ENCODE measurements at places on chromosomes 2 and 18. TPM values are rescaled to one million over a fixed set of nuclear protein-coding genes. Genes with fewer than 3 reads are reported as not detected.

GRCh38 chr2:137123226-137123625 is 357.9 kb downstream of the THSD7B start:
- no peak for DNase-seq

EGR4 gene
- not detected for polyA plus RNA-seq

GREB1L gene
- 11.7 TPM for polyA plus RNA-seq

FER1L5 gene
- 2.7 TPM for polyA plus RNA-seq

LCT gene
- not detected for polyA plus RNA-seq

DNA sequence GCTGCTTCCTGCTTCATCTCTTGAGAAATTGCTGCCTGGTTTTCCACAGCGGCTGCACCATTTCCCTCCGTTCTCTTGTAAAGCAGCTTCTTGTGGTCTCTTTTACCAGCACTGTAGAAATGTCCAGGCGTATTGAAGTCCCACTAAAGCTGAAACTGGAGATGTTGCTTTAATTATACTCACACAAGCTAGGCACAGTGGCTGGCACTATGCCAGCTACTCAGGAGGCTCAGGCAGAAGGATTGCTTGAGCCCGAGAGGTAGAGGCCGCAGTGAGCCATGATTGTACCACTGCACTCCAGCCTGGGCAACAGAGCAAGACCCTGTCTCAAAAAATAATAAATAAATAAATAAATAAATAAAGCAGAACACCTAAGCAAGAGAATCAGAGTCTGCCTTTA is 19.2 kb upstream of the ATP9B start:
- DNase-seq: no peak

TSGA10 gene
- polyA plus RNA-seq: 3.9 TPM

DNA sequence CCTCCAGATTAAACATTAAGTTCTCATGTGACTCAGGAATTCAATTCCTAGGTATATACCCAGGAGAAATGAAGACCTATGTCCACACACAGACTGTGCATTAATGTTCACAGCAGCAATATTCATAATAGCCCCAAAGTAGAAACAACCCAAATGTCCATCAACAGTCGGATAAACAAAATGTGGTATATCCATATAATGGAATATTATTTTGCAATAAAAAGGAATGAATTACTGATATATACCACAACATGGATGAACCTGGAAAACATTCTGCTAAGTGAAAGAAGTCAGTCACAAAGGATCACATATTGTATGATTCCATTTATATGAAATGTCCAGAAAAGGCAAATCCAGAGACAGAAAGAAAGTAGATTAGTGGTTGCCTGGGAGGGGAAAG is 20.5 kb downstream of the PELI1 start:
- no peak for DNase-seq

DNA sequence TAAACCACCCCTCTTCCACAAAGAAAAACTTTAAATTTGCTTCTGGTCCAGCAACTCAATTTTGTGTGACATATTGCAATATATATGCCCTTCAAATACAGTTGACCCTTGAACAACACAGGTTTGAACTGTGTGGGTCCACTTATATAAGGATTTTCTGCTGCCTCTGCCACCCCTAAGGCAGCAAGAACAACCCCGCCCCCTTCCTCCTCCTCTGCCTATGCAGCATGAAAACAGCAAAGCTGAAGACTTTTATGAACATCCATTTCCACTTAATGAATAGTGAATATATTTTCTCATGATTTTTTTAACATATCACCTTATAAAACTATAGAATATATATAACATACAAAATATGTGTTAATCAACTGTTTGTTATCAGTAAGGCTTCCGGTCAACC is 58.3 kb downstream of the EML4 start:
- DNase-seq: no peak

DNA sequence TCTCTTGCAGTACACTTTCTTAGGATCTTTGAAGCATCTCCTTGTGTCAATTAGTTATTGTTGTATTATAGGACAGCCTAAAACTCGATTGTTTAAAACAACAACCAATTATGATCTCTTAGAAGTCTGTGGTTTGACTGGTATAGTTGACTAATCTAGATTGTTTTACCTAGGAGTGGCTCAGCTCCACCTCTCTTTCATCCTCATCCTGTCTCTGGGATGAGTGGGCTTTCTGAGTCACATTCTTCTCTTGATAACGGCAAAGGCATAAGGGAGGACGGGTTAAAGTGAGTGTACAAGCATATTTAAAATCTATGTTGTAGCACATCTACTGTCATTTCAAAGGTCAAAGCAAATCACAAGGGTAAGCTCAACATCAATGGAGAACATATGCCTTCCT is 102.3 kb upstream of the GULP1 start:
- DNase-seq: no peak

DNA sequence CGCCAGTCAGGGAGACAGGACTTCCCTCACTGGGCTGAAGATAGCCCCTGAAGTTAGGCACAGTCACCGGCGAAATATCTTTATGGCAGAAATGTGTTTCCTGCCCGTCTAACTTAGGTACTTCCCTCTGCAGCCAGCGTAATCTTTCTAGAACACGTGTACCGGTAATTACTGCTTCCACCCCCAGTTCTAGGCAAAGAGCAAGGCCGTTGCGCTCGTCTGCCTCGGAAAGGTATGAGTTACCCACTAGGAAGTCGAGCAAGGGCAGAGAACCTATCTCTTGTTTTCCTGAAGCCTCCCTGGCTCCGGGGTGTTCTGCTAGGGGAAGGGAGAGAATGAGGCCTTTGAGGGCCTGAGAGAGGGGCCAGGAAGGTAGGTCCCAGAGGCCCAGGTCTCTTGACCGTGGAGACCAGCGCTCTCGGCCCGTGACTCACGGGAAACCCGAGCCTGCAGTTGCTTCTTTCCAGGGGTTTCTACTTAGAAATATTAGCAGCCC is 70.0 kb downstream of the TWSG1 start:
- DNase-seq: no peak

- no peak for DNase-seq
Observed at GRCh38 chr2:187878112-187878511, 323.9 kb upstream of the TFPI start.

GRCh38 chr2:175930504-175930903 is 71.6 kb downstream of the LNPK start:
- DNase-seq: no peak

CCDC74B gene
- polyA plus RNA-seq: 0.79 TPM

GRCh38 chr18:23412351-23412964 is 40.6 kb upstream of the RIOK3 start:
- no peak for DNase-seq

DNA sequence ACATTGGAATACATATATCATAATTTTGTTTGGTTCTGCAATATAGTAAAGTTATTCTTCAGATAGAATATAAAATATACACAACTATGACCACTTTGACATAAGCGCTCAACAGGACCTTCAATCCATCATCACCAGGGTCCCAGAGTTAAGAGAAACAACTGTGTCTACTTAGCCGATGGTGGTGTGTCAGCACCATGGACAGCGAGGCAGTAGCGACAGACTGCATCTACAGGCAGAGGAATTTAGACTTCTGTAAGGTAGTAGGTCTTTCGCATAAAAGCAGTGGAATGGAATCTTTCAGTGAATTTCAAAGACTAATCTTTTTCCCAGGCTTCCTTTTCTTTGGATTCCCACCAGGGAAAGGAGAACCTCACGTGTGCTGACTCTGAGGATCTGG is 20.5 kb upstream of the LRPPRC start:
- DNase-seq: peak; percentile 41

DNA sequence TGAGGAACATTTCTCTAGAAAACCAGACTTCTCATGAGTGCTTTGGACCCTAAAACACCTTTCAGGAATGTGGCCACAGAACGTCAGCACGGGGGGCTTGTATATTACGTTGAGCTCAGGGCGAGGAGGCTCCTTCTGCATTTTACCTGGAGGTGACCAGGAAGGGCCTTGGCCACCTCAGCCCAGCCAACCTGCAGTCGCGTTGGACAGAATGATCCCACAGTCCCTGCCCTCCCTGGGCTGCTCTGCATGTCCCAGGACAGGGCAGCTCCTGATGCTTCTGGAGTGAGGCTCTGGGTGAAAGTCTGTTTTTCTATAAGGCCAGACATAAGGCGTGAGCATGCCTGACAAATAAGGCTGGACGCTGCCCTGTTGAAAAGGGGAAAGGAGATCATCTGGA is 121.9 kb downstream of the NDUFA10 start:
- DNase-seq: no peak

GRHL1 gene
- 1.4 TPM for polyA plus RNA-seq

GRCh38 chr2:172230889-172231401 is 128.2 kb upstream of the DLX2 start:
- DNase-seq: no peak

DNA sequence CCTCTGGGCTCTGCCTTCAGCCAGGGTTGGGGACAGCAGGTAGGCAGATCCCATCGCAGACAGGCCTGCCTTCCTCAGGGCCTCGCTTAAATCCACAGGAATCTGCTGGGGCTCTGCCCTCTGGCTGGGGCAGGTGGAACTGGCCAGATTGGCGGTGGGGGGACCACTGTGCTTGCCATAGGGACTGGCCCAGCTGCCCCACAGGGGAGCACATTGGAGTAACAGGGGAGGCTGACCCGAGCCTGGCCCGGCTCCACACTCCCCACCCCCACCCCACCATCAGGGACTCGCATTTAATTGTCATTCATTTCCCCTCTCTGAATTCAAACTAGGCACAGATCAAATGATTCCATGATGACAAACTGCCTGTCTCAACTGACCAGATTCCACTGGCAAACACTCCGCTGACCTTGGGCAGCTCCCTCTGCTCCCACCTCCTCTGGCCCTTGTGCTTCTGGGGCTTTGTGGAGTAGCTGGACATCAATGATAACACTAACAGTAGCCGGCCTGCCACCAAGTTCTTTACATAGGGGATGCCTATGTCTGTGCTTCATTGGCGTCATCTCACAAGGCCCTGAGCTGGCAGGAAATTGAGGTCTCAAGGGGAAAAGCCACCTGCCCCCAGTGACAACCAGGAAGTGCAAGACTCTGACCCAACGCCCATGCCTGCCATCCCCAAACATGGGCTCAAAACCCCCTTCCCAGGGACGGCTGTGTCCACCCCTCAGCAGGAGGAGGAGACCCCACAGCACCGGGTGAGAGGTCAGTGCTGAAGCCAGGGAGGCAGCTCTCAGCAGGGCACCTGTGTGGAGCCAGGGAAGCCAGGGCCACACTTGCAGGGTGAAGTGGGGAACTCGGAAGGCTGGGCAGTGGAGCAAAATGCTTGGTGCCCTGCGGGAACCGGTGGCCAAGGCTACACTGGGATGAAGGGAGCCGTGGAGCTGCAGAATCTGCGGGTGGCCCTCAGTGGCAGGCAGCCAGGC is 2.1 kb upstream of the B3GNT7 start:
- no peak for DNase-seq

DNA sequence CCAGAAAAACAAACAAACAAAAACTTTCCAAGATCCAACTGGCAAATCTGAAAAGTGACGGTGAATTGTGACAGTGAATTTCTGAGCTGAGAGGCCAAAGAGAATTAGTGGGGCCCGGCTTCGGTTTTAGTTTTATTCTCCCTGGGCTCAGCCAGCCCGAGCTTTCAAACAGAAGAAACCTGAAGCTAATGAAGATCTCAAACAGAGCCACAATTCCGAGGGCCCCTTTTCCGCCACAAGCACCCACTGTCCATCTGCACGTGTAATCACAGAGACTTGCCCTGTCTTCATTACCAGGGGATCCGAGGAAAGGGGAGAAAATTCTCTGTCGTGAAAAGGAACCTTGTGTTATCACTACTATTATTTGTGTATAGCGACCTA is 4.2 kb upstream of the ONECUT2 start:
- DNase-seq: peak; percentile 26

- no peak for DNase-seq
Observed at GRCh38 chr2:240569523-240569997, 1.3 kb downstream of the RNPEPL1 start.
